ENCODE measurements at places on chromosomes 13 and 19.

DNA sequence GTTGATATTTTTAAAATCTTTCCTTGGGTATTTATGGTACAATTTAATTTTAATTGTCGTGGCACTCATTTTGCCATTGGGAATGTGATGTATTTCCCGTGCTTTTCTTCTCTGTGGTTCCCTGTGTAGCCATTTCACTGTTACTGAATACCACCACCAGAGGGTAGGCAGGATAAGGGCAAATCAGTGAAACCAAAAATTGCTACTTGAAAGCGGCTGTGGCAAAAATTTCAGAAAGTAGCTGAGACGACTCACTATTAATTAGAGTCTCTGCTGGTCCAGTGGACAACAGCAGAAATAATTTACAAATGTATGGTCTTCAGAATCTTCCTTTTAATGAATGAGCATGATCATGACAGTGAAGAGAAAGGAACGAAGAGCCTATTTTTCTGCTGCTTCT, 34.4 kb upstream of the MIR17HG start:
- DNase-seq, result no peak

DNA sequence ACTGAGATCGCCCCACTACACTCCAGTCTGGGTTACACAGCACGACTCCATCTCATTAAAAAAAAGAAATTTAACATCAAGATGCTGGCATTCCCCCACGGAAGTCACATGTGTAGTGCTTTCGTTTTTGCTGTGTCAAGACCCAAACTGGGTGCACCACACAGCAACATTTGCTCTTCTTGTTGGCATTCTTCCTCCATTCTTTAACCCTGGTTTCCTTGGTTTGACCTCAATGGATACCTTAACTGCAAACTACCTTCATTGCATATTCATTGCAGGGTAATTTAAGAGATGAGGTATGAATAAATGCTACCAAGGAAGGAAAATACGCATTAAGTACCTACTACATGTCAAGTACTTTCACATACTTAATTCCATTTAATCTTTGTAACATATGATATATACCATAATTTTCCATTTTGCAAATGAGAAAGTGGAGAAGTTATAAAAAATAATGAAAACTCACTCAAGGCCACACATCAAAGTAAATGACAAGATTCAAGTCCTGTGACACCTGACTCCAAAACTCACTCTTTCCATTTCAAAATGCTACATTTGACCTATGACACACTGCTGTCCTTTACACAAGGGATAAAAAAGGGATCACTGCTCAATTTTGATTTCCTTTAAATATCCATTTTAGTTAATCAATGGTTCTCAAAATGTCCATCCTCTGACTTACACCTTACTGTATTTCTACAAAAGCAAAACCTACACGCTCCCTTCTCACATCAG, 59.2 kb downstream of the STK24 start:
- peak; percentile 26 for DNase-seq

GRCh38 chr13:79404361-79404760, 1.7 kb downstream of the RBM26 start:
- DNase-seq, result no peak

- no peak for DNase-seq
These were observed 50.9 kb downstream of the IRS2 start for GRCh38 chr13:109735436-109735966.

DNA sequence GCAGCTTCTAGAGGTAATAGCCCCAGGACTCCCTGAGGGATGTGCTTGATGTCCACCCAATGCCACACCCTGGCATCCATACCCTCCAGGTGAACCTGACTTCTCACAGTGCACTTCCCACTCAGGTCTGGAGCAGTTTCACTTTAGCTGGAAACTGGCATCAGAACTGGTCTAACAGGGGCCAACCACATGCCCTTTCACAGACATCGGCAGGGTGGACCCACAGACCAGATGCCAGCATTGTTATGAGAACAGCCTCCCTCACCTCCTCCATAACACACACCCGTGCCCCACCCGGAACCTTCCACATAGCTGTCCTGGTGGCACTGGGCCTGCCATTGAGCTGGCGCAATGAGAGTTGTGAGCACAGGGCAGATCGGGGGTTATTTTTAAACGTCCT, 77.4 kb upstream of the GPR12 start:
- no peak for DNase-seq

- DNase-seq, result no peak
These were observed 169.9 kb downstream of the STK24 start for GRCh38 chr13:98406971-98407370.

- DNase-seq, result no peak
These were observed 17.4 kb upstream of the POMP start for GRCh38 chr13:28641600-28641926.

GRCh38 chr19:29404015-29404414, 121.8 kb upstream of the VSTM2B start:
- no peak for DNase-seq

- no peak for DNase-seq
These were observed 215.5 kb downstream of the POSTN start for GRCh38 chr13:37383046-37383445.

GRCh38 chr13:90402102-90402501, 945.4 kb upstream of the MIR17HG start:
- no peak for DNase-seq

- DNase-seq, result no peak
These were observed 5.6 kb downstream of the U2AF2 start for GRCh38 chr19:55660404-55660803.

GRCh38 chr19:57421037-57421436, 10.1 kb downstream of the ZNF17 start:
- no peak for DNase-seq

- DNase-seq, result no peak
These were observed 21.0 kb downstream of the SAE1 start for GRCh38 chr19:47151627-47152026.

DNA sequence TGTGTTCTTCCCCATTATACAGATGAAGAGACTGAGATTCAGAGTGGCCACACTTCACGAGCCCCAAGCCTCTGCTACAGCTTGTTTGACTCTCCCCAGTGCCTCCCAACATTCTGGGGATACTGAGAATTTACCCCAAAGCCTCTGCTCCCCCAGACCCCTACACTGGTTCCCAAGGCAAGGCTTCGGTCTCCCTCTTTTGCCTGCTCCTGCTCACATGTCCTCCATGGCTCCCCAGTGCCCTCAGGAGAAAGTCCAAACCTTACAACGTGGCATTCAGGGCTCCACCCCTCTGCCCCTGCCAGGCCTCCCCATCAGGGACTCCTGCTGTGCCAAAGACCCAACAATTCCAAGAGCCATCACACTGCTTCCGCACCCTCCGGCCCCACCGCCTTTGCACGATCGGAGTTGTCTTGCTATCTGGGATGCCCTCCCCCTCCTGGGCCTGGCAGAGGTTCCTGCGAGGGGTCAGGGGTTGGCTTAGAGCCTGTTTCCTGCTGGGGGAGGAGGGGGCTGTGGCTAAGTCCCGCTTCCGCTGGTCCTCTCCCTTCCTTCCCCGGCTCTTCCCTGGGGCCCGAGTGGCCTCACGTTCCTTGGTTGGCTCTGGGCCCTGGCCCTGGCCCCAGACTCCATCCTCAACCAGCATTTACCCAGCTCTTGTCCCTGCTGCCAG, 15.4 kb downstream of the GTPBP3 start:
- DNase-seq, result no peak

GRCh38 chr13:49326222-49326917, 78.6 kb downstream of the CDADC1 start:
- DNase-seq, result no peak

DNA sequence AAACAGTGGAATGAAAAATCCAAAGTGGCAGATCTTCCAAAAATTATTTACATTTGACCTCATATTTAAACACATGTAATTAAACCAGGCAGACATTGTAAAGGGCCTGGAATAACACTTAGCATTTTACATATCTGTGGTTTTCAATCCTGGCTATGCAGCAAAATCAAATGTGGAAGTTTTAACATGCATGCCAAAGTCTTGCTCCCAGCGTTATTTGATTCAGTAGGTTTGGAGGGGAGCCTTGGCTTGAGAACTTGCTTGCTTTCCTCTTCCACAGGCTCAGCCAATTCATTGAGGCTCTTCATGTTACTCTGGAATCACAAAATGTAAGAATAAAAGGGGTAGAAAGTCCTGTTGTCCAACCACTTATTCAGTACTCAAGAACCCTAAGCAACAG, 42.5 kb upstream of the INTS6 start:
- no peak for DNase-seq

DNA sequence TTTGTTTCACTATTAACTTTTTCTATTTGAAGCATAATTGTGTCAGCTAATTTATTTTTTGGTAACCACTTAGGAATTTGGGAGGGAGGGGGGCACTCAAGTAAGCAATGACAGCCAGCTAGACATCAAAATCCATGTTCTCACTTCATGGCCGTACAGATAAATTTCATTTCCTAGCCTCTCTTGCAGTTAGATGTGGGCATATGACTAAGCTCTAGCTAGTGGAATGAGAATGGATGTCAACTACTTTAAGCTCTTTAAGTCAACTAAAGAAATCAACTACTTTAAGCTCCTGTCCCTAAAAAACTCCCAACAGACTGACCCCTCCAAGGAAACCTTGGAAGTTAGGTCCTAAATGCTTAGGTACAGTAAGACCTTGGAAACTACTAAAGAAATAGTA, 92.0 kb downstream of the KCNRG start:
- DNase-seq, result no peak

- no peak for DNase-seq
These were observed 25.3 kb downstream of the HTR2A start for GRCh38 chr13:46871557-46871956.

GRCh38 chr19:32339423-32339822, 6.0 kb upstream of the ZNF507 start:
- DNase-seq, result no peak

DNA sequence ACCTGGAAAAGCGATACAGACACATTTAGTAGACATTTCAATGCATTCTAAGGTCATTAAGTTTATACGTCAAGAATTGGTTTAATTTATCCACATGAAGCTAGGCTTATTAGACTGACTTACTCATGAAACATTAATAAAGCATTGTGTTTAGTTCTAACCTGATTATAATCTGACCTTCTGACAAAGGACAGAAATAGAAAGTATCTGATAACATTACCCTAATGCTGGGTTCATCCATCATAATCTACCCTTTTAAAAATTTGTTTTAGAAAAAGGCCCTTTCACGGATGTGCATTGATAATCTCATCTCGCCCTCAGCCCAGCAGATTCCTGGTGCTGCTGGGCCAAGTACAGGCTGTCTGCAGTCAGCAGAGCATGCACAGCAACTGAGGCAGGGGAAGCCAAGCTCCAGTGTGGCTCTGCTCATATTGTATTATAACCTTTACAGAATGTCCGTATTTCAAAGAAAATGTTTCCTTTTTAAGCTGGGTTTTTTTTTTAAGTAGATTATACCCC, 142.1 kb upstream of the MAB21L1 start:
- DNase-seq, result no peak

- no peak for DNase-seq
These were observed 64.1 kb downstream of the CDADC1 start for GRCh38 chr13:49311816-49312215.

DNA sequence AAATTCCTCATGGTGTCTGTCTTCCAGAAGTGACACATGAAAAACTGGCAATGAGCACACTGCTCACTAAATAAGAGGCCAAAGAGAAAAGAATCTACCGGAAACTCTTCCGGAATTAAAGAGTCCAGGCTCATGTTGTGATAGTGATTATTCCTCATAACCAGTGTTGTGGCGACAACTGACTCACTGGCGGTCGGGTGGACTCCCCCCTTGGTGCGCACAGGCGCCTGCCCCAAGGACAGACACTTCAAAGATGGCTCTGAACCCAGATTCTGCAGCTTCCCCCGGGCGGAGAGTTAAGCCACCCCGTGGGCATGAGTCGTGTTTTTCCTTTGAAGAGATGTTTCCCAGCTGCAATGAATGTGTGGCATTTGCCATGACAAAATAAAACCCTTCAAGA, 10.3 kb downstream of the IL17D start:
- DNase-seq, result no peak

DNA sequence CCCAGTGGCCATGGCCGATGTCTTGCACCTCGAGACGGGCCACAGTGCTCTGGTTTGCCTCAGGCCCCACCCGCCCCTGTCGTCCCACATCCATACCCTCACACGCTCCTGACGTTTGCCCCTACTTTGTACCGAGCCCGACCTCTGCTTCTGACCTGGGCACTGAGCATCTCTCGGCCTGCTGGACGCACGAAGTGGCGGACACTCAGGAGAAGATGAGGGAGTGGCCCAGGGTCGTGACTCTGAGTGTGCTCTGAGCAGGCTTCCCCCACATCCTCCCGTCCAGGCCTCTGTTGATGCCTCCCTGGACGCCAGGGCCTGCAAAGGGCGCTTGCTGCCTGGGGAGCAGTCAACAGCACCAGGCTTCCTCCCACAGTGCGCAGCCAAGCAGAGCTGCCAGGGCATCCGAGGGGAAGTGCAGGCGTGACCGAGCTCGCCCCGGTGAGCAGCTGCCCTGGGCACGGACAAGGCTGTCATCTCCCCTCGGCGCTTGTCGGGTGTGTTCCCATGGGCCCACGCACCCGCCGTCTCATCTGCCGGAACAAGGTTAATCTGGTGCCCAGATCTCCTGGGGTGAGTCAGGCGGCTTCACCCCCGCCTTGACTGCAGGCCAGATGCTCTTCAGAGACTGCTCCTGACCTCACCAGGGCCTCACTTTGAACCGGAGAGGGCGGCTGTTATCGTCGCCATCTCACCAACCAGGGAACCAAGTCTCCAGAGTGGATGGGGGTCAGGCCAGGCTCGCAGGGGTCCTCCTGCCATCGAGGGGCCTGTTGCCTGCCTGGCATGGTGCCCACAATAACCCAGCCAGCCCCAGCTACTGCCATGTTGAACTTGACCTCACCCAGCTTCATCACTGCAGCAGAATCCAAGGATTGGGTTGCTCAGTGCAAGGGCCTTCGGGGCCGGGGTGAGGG, 27.2 kb downstream of the COMP start:
- DNase-seq, result no peak

- no peak for DNase-seq
These were observed 11.9 kb downstream of the ZIC5 start for GRCh38 chr13:99959540-99960230.

DNA sequence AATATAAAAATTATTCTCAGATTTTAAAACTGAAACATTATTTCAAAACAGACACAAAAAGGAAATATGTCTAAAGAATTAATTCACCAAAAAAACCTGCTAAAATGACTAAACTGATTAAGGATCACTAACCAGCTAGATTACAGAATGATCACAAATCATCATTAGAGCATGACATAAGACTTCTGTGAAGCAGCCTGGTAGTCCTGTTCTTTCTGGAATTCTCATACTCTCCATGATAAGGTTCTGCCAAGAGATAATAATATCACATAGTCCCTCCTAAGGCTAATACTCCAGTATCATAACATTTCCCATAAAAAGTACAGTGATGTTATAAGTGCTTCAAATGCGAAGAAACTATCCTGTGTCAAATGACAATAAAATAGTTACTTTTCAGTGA, 1814.9 kb downstream of the SLITRK5 start:
- DNase-seq, result no peak

Measured in activated T-helper 1 cell treated with anti-CD3 and anti-CD28 coated beads, Interleukin-2, amount 50 U/mL, for 16 hours (primary cell).